ENCODE measurements at places on chromosomes 4 and X.

GRCh38 chr4:142600952-142601351 is 245.1 kb downstream of the INPP4B start:
- no peak for DNase-seq

DNA sequence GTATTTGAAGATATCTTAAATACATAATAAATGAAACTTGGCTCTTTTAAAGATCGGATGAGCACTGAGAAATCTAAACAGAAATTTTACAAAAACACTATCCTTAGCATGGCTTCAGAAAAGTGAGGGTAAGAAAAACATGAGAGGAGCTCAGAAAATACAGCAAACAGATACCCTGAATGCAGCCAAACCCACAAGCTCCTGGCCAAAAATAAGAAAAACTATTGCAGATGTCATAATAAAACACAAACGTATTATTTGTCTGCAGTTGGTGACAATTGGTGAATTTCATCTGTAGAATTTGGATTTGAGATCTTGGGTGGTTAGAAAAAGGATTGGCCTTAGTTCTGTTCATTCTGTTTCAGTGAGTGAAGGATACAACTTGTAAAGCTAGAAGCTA is 603.9 kb downstream of the INPP4B start:
- no peak for DNase-seq

- DNase-seq, result no peak
Measured at GRCh38 chrX:63115196-63115595, 235.9 kb downstream of the SPIN4 start.

GRCh38 chr4:181507180-181507835 is 735.9 kb upstream of the TENM3 start:
- peak; percentile 36 for DNase-seq

- no peak for DNase-seq
Measured at GRCh38 chrX:151702741-151703340, 7.6 kb downstream of the PRRG3 start.

GRCh38 chr4:185651137-185651677 is 115.9 kb upstream of the PDLIM3 start:
- DNase-seq, result no peak

GRCh38 chr4:162350331-162350730 is 186.5 kb upstream of the FSTL5 start:
- DNase-seq, result no peak

GRCh38 chrX:149365061-149365460 is 140.0 kb downstream of the IDS start:
- no peak for DNase-seq

GRCh38 chr4:75939890-75940691 is 722 bp downstream of the NAAA start:
- peak; percentile 41 for DNase-seq

DNA sequence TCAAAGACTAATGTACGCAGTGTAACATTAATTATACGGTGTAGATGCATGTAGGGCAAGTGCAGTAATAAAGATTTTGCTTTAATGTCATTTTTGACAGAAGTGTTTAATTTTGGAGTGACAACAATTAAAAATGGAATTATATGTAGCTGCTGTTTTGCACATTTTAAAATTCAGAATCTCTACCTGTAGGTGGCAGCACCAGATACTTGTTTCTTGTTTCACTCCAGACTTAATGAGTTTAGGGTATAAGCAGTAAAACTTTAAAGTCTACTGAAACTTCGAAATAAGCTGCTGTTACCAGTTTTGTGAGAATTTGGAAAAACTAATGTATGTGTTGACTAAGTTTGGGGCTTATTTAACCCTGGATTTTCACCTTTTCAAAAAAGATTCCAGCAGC is 144.9 kb downstream of the POLA1 start:
- DNase-seq, result no peak

DNA sequence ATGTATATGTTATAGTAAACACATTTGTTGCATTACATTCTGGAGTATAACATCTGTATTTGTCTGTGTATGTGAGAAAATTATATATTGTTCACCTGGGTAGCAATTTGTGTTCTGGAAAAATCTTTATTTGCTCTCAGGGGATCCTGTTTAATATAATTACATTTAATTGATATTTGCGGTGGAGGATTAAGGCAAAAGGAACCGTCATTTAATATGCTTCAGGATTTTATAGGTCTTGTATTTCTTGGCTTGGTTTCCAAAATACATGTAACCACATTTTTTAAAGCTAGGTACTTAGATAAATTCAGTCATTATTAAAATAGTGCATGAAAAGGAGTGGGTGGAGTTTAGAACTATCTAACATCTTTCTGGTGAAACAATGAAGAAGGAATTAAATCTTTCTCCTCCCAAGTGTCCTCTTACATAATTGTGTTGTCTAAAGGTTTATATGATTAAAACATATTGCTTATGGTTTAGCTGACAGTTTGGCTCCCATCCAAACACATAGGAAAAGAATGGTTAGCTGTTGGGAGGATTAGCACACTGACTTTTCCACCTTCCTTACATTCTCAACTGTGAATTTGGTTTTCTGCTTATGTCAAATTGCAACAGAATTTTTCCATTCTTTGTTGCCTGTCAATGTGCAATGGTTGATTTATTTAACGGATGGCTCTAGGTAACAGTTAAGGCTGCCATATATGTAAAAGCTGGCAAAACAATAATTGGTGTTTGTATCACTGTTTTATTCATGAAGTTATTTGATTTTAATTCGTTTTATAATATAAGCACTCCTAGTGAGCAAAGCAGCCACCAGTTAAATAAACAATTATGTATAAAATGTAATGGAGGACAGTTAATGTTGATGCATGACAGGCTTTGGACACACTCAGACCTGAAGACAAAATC is 250.8 kb upstream of the SFRP2 start:
- DNase-seq, result no peak

DNA sequence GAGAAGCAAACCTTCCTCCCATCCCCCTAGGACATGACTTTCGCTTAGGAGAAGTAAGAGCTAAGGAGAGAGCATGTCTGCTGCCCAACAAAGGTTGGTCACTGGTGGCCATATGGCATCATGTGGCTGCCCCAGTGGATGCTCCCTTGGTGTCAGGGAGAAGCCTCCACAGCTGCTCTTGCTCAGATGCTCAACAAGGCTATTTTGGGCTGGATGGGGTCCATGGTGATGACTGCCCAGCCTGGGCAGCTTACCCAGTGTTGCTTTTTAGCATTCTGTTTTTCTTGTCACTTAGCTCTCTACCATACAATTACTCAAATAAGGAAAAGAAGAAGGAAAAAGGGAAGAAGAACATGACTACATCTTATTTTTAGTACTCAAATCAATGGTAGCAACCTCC is 48.9 kb upstream of the PPARGC1A start:
- no peak for DNase-seq

GRCh38 chrX:41014776-41015360 is 70.4 kb upstream of the USP9X start:
- DNase-seq, result no peak

- DNase-seq, result peak; percentile 6
Measured at GRCh38 chr4:23991444-23991843, 101.6 kb upstream of the PPARGC1A start.

- no peak for DNase-seq
Measured at GRCh38 chr4:23279377-23279986, 586.7 kb downstream of the GBA3 start.

DNA sequence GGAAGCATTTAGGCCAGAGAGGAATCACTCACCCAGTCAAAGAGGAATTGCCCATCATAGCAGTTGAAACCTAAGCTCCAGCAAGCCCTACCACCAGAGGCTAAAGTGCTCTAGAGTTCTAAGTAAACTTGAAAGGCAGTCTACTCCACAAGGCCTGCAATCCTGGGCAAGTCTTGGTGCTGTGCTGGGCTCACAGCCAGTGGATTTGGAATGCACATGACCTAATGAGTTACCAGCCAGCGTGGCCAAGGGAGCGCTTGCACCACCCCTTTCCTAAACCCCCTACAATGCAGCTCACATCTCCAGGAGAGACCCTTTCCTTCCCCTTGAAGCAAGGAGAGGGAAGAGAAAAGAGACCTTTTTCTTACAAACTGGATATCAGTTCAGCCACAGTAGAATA is 445.7 kb downstream of the GASK1B start:
- DNase-seq, result no peak

DNA sequence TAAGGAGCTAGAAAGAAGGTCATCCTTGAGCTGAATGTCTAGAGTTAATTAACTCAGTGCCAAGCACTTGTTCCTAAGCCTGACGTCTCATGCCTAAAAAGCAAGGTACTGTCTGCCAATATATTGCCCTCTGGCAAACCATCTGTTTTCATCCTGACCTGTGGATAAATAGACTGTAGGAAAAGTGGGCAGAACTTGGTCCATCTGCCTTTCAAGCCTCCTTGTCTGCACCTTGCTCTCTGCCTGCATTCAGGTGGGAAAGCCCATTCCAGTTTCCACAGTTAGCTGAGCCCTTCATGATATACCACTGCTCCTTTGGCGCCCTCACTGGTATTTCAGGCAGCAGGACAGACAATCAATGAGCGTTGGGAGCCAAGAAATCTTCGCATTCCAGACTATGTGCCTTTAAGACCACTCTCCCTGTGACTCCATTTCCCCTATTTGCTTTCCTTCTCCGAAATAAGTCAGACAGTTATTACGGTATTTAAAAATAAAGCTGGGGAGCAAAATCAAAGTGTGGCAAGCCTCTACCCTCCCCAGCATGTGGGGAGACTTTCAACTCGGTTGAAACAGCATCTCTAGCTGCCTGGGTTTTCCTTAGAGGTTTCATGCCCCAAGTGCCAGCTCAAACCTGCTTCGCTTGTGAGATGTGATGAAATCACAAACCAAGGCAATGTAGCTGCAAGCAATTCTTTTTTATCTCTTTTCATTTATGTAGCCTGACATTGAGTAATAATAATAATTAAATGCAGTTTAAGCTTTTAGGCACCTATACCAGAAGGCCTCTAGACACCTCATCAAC is 2.5 kb upstream of the CCDC149 start:
- DNase-seq, result no peak

All from DMS79 treated with DMSO at 0.1 percent for 48 hours (cell line).